EL (cell line): ENCODE measurements at places on chromosomes 5 and 9.

GRCh38 chr5:99955006-99955405, 580.2 kb upstream of the FAM174A start:
- DNase-seq, result no peak

DNA sequence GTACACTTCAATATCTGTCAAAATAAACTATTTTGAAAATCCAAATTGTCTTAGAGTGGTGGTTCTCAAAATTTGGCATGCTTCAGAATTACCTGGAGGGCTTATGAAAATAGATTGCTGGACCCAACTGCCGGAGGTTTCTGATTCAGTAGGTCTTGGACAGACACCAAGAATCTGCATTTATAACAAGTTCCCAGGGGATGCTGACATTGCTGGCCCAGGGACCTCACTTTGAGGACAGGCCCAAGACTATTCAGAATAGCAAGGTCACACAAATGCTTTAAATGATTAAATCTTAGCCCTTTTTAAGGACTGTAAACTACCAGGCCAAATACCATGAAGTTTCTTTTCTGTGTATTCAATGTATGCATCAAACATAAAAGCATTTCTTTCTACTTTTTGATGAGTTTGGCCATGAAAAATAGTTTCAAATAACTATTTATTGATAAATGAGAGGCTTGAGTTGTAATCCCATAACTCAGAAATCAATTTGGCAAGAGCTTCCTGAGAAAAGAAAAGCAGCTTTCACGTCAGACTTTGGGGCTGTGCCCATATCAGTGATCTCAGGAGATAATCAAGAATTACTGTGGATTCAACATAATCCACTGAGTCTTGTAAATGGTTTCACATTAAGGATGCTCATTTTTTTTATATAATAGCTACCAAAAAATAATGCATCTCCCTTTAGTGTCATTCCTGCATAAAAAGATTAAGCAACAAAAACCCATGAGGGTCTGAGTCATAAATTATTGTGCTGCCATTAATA, 191.4 kb downstream of the FRMD3 start:
- DNase-seq, result no peak

- no peak for DNase-seq
These were observed 190.3 kb upstream of the NMUR2 start for GRCh38 chr5:152595405-152595804.

DNA sequence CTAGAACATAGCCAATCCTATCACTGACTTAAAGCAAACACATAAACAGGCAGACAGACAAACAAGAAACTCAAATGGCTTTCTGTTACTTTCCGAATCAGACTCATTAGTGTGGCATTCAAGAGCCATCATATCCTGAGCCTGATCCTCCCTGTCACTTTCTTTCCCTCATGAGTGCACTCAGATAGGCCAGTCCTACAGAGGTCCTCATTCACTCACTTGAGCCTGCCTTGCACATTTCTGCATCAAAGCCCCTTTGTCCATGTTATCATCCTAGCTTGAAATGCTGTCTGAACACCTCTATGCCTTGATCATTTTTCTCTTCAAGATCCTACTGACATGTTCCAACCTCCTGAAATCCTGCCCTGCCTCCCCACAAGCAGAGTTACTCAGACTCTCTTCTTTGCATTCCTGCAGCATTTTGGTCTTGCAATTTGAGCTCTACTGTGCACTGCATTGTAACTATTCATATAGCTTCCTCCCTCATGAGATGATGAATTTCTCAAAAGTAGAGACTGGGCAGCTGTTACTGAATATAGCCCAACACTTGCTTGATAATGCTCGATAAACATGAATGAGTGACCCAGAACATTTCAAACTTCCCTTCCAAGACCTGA, 126.9 kb downstream of the PALM2AKAP2 start:
- DNase-seq, result peak; percentile 41

GRCh38 chr5:74067748-74068541, 441.9 kb downstream of the ARHGEF28 start:
- peak; percentile 53 for DNase-seq

DNA sequence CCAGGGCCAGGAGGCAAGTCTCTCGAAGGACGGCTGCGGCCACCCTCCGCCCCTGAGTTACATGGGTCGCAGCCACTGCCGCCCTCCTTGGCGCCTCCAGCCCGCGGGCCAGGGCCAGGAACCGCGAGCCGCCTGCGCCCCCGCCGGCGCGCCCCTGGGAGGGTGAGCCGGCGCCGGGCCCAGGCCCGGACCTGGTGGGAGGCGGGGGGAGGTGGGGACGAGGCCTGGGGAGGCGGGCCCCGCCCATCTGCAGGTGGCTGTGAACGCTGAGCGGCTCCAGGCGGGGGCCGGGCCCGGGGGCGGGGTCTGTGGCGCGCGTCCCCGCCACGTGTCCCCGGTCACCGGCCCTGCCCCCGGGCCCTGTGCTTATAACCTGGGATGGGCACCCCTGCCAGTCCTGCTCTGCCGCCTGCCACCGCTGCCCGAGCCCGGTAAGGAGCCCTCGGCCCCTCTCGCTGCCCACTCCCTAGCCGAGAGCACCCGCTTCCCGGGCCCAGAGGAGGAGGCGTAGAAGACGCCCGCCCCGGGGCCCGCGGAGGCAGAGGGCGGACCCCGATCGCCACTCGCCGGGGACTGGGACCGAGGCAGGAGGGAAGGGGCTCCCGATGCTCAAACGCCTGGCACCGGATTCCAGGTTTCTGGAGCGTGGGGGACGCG, at the start of gene ASS1:
Gene ASS1 (plus strand): TSS at position 397 of the 657 bp plus-strand sequence. CDS start 7,268 bp downstream, outside the sequence.
- DNase-seq, result peak; percentile 51

DNA sequence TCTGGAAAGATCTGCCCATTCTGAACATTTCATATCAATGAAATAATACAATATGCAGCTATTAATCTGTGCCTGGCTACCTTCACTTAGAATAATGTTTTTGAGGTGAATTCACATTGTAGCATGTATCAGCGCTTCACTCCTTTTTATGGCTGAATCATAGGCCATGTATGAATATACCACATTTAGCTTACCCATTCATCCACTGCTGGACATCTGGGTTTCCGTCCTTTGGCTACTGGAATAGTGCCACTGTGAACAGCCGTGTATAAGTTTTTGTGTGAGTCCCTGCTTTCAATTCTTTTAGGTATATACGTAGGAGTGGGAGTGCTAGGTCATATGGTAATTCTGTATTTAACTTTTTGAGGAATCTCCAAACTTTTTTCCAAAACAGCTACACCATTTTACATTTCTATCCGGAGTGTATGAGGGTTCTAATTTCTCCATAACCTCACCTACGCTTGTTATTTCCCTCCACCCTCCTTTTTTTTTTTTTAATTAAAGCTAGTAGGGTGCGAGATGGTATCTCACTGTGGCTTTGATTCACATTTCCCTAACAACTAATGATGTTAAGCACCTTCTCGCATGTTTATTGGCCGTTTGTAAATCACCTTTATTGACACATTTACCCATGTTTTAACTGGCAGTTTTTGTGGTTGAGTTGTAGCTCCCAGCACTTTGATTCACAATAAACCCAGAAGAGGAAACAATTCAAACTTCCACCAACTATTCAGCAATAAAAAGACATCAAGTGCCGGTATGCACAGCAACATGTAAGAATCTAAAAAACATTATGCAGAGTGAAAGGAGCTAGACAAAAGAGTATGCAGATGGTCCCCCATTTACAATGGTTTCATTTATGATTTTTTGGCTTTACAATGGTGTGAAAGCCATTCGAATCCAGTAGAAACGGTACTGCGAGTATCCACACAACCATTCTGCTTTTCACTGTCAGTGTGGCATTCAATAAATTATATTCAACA, 8.1 kb downstream of the SEMA4D start:
- DNase-seq, result no peak

GRCh38 chr5:80590766-80591165, 20.7 kb upstream of the ANKRD34B start:
- DNase-seq, result no peak

DNA sequence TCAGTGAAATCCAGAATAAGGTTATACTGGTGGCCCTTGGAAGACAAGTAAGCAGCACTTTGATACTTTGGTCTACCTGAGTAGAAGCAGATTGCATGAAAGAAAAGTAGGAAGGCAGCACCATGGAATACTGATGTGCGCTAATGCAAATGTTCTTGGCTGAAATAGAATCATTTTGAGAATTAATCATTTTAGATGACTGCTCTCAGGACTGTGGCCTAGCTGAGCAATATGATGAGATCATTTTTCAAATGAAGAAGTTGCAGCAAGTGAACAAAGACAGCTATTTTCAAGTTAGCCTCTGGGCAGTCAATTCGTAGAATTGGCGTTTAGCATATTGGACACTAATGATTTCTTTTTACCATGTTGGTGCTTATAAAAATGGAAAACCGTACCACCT, 483.5 kb downstream of the TMEM232 start:
- no peak for DNase-seq

GRCh38 chr9:5531101-5531882, 21.0 kb downstream of the PDCD1LG2 start:
- no peak for DNase-seq

- DNase-seq, result no peak
These were observed 67.3 kb upstream of the SGCD start for GRCh38 chr5:156259618-156260017.

DNA sequence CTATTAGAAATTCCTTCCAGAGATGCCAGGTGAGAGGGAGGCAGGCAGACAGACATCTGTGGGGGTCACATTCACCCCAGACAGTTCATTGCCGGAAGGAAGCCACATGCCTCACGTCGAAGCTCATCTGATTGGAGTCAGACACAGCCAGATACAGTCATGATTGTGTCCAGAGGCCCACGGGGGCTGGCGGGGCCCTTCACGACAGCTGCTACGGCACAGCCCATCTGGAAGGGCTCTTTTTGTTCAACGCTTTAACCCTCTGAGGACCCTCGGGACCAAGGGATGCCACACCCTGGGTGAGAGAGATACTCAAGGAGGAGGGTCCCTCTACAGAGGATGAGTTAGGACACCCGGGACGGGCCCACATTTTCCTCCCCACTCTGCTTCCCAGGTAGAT, 31.9 kb upstream of the GABRP start:
- no peak for DNase-seq

GRCh38 chr5:61089351-61089750, 72.9 kb downstream of the SMIM15 start:
- peak; percentile 41 for DNase-seq

GRCh38 chr5:55241746-55242145, 8.3 kb upstream of the CCNO start:
- no peak for DNase-seq

GRCh38 chr9:35686222-35687203, 3.2 kb downstream of the TPM2 start:
- DNase-seq, result peak; percentile 50

GRCh38 chr9:127011772-127012171, 97.2 kb downstream of the RALGPS1 start:
- DNase-seq, result no peak

- DNase-seq, result no peak
These were observed 103.9 kb downstream of the VAV2 start for GRCh38 chr9:133888048-133888808.

DNA sequence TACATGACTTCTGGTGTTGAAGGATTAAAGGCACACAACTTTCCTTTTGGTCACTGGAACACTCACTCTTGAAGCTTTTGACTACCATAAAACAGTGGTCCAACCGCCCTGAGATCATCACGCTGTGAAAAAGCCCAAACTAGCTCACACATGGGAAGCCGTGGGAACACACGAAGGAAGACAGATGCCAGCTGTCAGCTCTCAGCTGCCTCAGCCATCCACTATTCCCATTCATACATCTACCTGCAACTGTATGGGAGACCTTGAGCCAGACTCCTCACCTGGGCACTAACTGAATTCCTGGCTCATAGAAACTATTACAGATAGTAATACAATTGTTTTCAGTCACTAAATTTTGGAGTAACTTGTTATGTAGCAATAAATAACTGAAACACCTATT, 246.1 kb downstream of the MSX2 start:
- no peak for DNase-seq

DNA sequence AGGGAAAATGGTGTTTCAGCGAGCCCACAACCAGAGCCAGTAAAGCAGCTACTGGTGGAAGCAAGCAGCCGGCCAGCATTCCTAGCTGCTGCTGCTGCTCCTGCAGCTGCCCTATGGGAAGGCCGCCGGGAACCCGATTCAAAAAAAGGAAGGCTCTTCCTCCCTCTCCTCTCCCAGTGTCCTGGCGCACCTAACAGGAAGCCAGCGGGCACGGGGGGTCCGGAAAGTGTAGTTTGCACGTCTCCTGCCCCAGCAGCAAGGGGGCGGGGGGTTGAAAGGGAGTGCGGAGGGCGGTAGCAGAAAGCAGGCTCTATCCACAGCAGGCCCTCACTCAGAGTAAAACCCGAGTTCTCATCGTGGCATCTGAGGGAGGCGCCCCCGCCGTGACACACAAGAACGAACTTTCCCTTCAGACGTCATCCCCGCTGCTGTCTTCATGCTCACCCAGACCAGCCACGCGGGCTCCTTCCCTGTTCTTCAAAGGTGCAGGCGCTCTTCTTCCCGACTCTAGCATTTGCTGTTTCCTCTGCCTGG, 16.5 kb downstream of the GRXCR2 start:
- peak; percentile 13 for DNase-seq

DNA sequence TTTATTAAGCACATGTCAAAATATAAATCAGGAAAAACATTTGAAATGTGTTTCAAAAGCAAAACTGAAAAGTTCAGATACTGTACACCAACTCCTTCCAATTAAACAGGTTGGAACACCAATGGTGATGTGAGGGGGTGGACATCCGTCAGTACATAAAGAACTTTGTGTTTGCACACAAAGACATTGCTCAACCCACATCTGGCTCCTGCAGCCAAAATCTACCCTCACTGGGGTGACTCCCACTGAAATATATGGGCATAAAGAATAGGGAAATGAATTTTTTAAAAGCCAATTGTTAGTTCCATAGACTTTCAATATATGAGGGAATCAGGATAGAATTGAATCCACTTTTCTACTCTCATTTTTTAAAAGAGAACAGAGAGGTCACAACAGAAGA, 63.9 kb downstream of the MEGF9 start:
- DNase-seq, result no peak

- DNase-seq, result no peak
These were observed 53.5 kb upstream of the CDKN2AIPNL start for GRCh38 chr5:134464988-134465815.
